ENCODE measurements at places on chromosomes 5 and 9.

- no peak for DNase-seq
Measured at GRCh38 chr5:154966081-154966841, 25.4 kb downstream of the MRPL22 start.

DNA sequence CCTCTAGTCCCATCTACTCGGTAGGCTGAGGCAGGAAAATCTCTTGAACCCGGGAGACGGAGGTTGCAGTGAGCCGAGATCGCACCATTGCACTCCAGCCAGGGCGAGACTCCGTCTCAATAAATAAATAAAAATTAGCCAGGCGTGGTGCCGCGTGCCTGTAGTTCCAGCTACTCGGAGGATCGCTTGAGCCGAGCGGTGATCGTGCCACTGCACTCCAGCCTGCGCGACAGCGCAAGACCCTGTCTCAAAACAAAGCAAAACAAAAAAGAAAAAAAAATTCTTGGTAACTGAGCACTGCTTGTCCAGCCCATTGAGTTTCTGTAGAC is 710 bp upstream of the WDR55 start:
- DNase-seq: no peak

- DNase-seq: no peak
Measured at GRCh38 chr5:94998670-94999069, 286.2 kb downstream of the MCTP1 start.

GRCh38 chr9:92762781-92763708 is 1.6 kb downstream of the BICD2 start:
- DNase-seq: no peak

DNA sequence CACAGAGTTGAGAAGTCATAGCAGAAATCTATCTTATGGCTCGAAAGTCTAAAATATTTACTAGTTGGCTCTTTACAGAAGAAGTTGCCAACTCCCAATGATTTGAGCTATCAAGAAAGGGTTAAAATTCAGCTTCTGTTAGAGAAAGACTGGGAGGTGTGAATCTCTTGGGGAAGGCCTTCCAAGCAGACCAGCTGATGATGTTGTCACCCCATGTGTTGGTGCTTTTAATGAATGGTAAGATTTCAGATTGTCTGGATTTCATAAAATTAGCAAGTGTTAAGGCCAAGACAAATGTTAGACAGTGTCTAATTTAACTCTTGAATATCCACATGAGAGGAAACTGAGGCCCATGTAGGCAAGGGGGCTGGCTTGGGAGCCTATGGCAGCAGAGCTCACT is 63.9 kb downstream of the PPARGC1B start:
- DNase-seq: no peak

All from AG09319 (cell line).